Activated naive CD4-positive, alpha-beta T cell (primary cell): ENCODE measurements at places on chromosomes 7 and 10.

DNA sequence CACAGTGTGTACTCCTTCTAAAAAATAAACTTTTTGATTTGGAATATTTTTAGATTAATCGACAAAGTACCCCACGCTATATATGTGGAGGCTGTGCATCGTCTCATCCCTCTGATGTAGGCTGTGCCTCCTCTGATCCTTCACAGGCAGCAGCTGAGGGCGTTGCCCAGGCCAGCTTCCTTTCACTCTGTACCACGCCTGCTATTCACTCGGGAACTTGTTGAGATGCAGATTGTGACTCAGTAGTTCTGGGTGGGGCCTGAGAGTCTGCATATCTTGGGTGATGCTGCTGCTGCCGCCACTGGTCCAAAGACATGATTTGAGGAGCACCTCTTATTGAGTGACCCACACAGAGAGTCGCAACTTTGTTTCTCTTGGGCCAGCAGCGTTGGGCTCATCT lies 7.9 kb upstream of the C10orf120 start:
- DNase-seq: no peak

- no peak for DNase-seq
Measured at GRCh38 chr10:33336582-33337325, 2.3 kb upstream of the NRP1 start.

DNA sequence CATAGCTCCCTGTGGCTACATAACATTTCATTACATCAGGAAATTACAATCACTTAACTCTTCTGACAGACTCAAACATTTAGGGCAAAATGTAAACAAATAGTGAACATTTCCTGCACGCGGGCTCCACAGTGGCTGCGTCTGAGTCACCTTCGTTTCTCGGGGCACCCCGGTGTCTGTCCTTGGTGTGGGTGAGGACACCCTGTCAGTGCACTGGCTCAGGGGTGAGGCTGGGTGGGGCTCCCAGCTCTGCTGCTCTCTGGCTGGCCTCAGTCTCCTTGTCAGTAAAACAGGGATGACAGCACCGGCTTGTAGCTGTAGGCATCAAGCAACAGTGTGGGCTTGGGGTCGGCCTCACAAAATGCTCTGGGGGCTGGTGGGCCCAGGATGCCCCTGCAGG lies 237.1 kb upstream of the SHH start:
- DNase-seq: no peak

- DNase-seq: no peak
Measured at GRCh38 chr7:132536654-132537395, 39.4 kb downstream of the PLXNA4 start.

GRCh38 chr7:69412331-69413146 lies 185.7 kb upstream of the AUTS2 start:
- DNase-seq: no peak

- no peak for DNase-seq
Measured at GRCh38 chr7:43650457-43651052, 67.6 kb downstream of the STK17A start.

DNA sequence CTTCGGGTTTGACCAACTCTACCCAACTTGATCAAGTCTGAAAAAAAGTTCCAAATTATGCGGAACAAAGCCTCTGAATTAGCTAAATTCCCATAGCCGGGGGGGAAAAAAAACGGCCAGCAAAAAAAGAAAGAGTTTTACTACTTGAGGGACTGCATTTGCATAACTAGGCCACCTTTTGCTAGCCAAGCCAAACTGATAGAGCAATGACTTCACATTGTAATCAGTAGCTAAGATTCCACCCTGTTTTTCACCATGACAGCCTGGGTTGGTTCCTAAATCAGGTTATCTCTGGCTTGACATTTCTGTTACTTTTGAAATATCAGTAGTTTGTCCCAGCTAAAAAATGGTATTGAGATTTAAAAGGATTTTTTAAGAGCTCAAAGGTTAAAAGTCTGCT lies 31.4 kb upstream of the CREB3L2 start:
- DNase-seq: no peak

DNA sequence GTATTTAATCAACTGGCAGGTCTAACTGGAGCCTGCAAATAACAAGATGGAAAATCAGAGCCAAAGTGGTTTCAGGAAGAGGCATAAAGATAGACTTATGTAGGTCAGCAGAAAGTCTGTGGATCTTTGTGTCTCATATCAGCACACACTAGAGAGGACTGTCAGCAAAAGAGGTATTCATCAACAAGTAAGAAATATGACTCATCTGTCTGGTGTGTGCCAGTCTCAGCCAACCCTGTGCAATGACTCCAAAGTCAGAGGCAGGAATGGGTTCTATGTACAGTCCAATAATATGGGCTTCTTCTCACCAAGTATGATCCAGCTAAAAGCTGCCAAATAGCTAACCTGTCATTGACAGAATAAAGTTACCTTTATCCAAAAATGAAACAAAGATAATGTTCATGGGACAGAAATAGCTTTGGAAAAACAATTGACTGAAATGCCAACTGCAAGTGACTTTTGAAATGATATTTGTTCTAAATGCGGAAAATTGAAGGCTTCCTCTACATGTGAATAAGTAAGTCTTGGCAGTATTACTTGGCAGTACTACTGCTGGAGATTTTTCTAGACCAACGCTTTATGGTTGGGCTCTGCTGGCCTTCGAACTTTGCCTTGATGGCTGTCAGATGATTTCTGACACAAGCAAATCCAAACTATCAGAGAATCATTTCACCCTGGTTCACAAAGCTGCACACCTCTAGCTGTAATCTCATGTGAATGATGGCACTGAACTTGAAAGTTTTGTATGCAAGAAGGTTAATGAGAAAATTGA lies 272.3 kb upstream of the SEMA3C start:
- DNase-seq: no peak

DNA sequence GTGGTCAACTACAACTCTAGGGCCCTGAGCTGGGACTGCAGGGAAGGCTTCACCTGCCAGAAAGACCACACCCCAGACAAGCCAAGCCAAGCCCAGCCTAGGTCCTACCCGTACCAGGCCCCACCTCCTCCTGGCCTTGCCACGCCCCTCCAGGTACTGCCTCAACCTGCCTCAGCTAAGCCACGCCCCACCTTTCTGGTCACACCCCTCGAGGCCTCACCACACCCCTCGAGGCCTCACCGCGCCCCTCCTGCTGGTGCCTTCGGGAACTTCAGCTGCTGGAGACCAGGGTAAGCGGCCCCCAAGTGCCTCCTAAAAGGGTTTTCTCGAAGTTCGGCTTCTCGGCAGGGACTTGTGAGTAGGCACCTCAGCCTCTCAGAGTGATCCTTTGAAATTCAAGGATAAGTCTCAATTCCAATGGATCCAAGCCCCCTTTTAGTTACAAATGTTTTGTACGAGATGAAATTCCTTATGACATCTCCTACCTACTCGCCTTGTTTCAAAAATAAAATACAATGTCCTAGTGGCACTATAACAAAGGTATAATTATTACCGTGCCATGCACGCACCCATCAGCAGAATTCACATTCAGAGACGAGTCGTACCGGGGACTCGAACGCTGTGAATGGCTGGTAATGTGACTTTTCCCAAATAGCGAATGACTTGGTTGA lies 171.2 kb downstream of the ARHGAP21 start:
- no peak for DNase-seq
